Lung (tissue), 17 donors: ENCODE measurements at places on chromosomes 3 and 15. TPM values are rescaled to one million over a fixed set of nuclear protein-coding genes. Genes with fewer than 3 reads are reported as not detected.

The FGF12 gene
- 0.23 TPM for polyA plus RNA-seq

The PLAAT1 gene
- 0.18 TPM for polyA plus RNA-seq

The GHSR gene
- 0.07 TPM for polyA plus RNA-seq

The DPPA4 gene
- polyA plus RNA-seq, result 0.04 TPM

The BNC1 gene
- polyA plus RNA-seq, result 0.23 TPM
